ENCODE measurements at places on chromosomes 1 and 21. TPM values are rescaled to one million over a fixed set of nuclear protein-coding genes. Genes with fewer than 3 reads are reported as not detected.

The XKR8 gene
- total RNA-seq = 4.9 TPM

The LAMC2 gene
- 21.1 TPM for total RNA-seq

The TMEM240 gene
- total RNA-seq = not detected

The PRAMEF7 gene
- not detected for total RNA-seq

The ETNK2 gene
- total RNA-seq = 17.6 TPM

The POTED gene
- total RNA-seq = not detected

The GBP7 gene
- not detected for total RNA-seq

The TESK2 gene
- total RNA-seq = 0.32 TPM

The THEM5 gene
- total RNA-seq = not detected

The GALE gene
- 70.0 TPM for total RNA-seq

The TP73 gene
- total RNA-seq = 0.61 TPM

The DR1 gene
- 33.3 TPM for total RNA-seq

The TRIM62 gene
- total RNA-seq = 2.2 TPM

The GNPAT gene
- 35.6 TPM for total RNA-seq

The UBAP2L gene
- 101 TPM for total RNA-seq

The LAMTOR2 gene
- 146 TPM for total RNA-seq

The COL8A2 gene
- 0.09 TPM for total RNA-seq

The DHCR24 gene
- total RNA-seq = 46.8 TPM

The FOXD2 gene
- 0.66 TPM for total RNA-seq

The TMIGD3 gene
- total RNA-seq = not detected

The RUNX3 gene
- 4.2 TPM for total RNA-seq

The GPR37L1 gene
- 0.14 TPM for total RNA-seq

Measured in A549 treated with Hydrocortisone at 1 μM for 4 hours (cell line).